CD14-positive monocyte (primary cell): ENCODE measurements at places on chromosomes 1 and 21. TPM values are rescaled to one million over a fixed set of nuclear protein-coding genes. Genes with fewer than 3 reads are reported as not detected.

Gene LDLRAD1
- not detected for polyA plus RNA-seq

Gene SPAG17
- 0.26 TPM for polyA plus RNA-seq

Gene TTC22
- polyA plus RNA-seq, result 0.04 TPM

Gene PRKAB2
- 2.9 and 14.0 TPM in 2 replicates for polyA plus RNA-seq

Gene PRELP
- polyA plus RNA-seq, result not detected

Gene REN
- polyA plus RNA-seq, result not detected

Gene RAB29
- 15.6 and 23.2 TPM in 2 replicates for polyA plus RNA-seq
